Amygdala (tissue), 56 donors: ENCODE measurements at places on chromosomes 1 and 21.
A peak's percentile ranks its signal among the peaks of the same experiment; 100 is the strongest.

DNA sequence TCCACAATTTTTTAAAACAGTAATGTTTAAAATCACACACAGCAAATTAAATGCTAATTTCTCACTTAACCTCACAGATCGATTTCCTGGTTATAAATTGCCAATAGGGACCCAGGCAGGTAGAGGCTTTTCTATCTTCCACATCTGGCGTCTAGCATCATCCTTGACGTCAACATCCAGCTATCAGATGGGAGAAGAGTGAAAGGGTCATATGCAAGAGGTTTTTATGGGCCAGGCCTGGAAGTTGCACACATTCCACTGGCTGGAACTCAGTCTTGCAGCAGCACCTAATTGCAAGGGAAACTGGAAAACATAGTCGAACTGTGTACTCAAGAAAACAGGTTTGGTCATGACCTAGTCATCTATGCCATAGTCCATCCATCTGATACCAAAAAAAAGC lies 6.0 kb upstream of the EEIG2 start:
- DNase-seq, result no peak

- no peak for DNase-seq
These were observed 41.7 kb downstream of the PKP1 start for GRCh38 chr1:201324821-201325677.

DNA sequence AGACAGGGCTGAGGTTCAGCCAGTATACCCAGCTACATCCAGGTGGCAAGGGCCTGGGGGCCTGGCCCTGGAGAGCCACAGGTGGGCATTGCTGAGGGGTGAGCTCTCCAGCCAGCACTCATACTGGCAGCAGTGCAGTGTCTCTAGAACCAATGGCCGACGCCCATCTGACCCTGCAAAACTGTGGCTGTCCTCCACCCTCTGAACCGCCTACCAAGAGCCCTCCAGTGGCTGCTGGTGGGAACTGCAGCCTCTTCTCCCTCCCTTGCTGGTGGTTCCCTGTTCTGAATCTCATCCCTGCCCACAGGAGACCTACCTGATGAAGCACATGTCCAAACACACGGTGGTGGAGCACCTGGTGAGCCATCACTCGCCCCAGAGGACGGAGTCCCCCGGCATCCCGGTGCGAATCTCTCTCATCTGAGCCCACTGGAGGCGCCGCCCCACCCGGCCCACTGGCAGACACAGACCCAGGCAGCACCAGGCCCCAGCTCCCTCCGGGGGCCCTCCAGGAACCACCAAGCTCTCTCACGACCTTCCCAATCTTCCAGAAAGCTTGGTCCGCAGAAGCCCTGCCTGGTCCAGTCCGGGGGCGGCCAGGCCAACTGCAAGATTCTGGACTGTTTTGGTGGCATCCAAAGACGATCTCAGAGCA lies 22.1 kb downstream of the A3GALT2 start:
- DNase-seq, result no peak

GRCh38 chr1:208184966-208185654 lies 59.1 kb downstream of the PLXNA2 start:
- no peak for DNase-seq

- DNase-seq, result no peak
These were observed 12.9 kb upstream of the GJA5 start for GRCh38 chr1:147773215-147773715.

GRCh38 chr1:93839307-93839706 lies 39.7 kb downstream of the DNTTIP2 start:
- DNase-seq, result no peak

- DNase-seq, result no peak
These were observed 1.0 kb downstream of the TMEM61 start for GRCh38 chr1:54981466-54981865.

GRCh38 chr1:37034121-37035013 lies at the start of gene GRIK3:
GRIK3 (minus strand) TSS chr1:37034515; CDS start chr1:37034108, 407 bp downstream.
- DNase-seq, result no peak

- DNase-seq, result no peak
These were observed 157.2 kb downstream of the KIF26B start for GRCh38 chr1:245311887-245312536.

GRCh38 chr1:147723691-147724323 lies 36.6 kb downstream of the GJA5 start:
- DNase-seq, result peak; percentile 0

DNA sequence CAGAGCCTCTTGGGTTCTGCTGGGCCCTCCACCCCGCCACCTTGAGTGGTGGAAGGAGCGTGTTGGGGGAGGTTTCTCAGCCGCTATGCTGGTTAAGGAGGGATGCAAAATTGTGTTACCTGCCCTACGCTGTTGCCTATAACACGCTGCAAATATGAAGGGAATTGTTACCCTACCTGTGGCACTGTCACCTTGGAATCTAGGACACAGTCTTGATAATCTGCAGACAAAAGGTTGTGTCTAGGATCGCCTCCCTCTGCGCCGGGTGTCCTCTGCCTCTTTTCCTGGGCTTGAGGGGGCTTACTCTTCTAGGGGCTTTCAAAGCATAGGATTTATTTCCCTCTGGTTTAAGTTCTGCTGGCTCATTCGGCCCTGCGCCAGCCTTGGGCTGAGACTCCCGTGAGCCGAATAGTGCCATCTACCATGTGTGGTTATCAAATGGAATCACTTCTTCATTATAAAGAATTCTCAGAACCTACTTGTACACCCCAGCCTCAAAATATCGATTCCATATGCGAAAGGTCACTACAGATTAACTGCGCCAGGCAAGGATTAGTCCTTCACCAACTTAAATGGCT lies 697 bp downstream of the SLC22A15 start:
- peak; percentile 25 for DNase-seq

- no peak for DNase-seq
These were observed 9.1 kb upstream of the SCYL3 start for GRCh38 chr1:169902751-169903150.

DNA sequence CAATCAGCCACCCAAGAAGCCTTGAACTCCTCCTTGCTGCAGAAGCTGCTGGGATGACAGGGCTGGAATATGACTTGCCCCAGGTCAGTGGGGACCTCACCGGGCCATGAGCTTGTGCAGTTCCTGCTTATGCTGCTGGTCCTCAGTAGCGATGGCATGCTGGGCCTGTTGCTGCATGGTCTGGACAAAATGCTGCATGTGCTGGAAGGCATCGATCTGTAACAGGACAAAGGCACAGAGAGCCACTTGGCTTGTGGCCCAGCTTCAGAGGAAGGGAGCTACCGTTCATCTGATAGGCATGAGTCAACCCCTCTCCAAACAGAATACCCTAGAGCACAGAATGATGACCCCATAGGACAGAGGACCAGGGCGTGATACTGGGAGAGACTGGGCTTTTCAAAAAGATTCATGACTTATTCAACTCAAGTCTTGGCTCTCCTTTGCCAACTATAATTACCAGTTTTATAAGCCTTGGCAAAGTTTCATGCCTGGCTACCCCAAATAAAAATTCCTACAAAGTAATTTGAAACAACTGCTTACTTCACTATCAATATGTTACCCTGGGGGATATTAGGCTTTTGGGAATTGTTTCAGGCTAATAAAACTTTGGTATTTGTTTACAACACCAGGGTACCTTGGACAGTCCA lies 34.7 kb upstream of the EXOSC10 start:
- DNase-seq, result no peak

GRCh38 chr1:62870148-62870547 lies 86.2 kb downstream of the ATG4C start:
- DNase-seq, result no peak

DNA sequence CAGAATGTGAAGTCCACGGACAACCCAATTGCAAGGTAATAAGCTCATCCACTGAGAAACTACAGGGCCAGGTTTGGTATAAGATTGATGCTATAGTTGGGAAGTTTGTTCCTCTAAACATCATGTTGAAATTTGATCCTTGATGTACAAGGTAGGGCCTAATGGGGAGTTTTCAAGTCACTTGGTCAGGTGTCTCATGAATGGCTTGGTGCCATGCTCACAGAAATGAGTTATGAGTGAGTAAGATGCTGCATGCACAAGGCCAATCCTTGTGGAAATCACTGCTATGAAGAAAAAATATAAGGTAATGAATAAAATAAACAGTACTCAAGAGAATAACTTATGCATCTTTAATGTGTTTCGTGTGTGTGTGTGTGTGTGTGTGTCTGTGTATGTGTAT lies 1891.2 kb downstream of the NCAM2 start:
- DNase-seq, result no peak

DNA sequence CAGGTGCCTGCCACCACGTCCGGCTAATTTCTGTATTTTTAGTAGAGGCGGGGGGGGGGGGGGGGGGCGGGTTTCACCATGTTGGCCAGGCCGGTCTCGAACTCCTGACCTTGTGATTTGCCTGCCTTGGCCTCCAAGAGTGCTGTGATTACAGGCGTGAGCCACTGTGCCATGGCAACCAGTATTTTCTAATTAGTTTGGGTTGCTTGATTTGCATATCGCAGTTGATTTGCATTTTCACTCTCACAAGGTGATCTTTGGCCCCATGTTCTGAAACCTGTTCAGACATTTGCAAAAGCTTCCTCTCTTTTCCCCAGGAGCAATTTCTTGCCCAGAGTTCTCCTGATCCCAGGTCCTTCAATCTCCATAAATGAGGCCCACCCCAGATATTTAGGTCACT lies 1.7 kb downstream of the TOR3A start:
- no peak for DNase-seq

GRCh38 chr1:5564578-5565257 lies 427.5 kb downstream of the NPHP4 start:
- DNase-seq, result no peak

GRCh38 chr1:41282679-41283317 lies 40.7 kb upstream of the SCMH1 start:
- DNase-seq, result no peak

DNA sequence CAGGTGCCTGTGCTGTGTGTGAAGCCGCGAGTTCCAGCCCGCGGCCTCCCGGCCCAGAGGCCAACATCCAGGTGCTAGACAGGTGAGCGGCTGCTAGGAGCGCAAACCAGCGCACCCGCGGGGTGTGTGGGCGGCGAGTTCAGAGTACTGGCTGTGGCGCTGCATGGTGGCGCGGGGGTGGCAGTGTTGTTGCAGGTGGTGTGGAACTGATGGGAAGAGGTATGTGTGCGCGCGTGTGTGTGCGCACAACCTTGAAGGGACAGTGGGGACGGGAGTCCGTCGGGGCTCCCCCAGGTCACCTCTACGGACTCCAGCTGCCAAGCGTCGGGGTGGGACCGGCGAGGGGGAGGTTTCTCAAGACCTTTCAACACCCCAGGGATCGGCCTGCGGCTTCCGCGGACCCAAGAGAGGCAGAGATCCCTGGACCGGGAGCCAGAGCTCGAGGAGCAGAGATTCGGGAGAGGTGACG lies 433 bp upstream of the DMBX1 start:
- DNase-seq, result no peak

GRCh38 chr1:62318756-62319544 lies at the start of gene KANK4:
KANK4 (minus strand) TSS chr1:62319434; CDS start chr1:62281564, 37,870 bp downstream.
- no peak for DNase-seq

GRCh38 chr1:14809191-14809981 lies 210.9 kb downstream of the KAZN start:
- no peak for DNase-seq

- DNase-seq, result no peak
These were observed 110.7 kb upstream of the KIAA0040 start for GRCh38 chr1:175303201-175303707.

GRCh38 chr1:156428746-156429288 lies 59.8 kb downstream of the RHBG start:
- no peak for DNase-seq

DNA sequence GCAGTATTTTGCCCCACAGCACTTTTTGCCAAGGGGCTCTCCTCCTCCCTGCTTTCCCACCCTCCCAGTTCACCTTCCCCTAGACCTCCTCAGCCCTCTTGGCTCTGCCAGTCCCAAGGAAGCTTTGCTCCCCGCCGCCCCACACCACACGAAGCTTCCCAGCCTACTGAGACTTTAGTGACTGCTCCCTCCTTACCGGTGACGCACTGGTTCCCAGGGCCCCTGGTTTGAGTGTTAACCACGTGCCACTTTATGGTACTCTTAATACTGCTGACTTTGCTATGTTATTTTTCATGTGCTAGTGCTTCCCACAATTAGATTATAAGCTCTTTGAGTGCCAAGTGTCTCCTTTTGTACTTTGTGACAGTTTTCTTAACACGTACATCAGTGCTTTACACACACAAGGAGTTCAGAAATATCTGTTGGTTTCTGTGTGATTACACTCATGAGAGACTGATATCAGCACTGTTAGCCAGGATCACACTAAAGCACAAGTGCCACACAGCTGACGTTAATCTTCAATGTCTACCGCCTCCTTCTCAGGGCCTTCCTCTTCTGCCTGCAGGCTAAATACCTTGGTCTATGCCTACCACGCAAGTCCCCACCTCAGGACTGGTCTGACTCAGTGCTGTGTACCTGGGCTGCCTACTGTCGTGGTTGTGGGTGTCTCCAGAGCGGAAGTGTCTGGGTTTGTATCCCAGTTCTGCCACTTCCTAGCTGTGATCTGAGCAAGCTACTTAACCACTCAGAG lies 61.0 kb downstream of the DNTTIP2 start:
- no peak for DNase-seq

DNA sequence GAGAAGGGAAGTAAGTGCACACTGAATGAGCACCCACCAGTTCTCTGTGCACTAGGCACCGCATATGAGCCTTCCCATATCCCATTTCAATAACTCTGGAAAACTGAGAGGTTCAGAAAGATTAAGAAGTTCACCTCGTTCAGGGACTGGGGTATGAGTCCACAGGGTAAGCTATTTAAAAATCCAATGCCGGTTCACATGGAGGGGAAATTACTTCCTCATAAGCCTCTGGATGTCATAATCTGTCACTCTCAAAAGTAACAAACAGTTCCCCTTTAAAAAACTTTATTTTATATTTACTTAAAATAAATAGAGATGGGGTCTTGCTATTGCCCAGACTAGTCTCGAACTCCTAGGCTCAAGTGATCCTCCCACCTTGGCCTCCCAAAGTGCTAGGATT lies 1.9 kb downstream of the OR2B11 start:
- no peak for DNase-seq

- no peak for DNase-seq
These were observed 15.5 kb downstream of the TEX38 start for GRCh38 chr1:46687093-46687659.

DNA sequence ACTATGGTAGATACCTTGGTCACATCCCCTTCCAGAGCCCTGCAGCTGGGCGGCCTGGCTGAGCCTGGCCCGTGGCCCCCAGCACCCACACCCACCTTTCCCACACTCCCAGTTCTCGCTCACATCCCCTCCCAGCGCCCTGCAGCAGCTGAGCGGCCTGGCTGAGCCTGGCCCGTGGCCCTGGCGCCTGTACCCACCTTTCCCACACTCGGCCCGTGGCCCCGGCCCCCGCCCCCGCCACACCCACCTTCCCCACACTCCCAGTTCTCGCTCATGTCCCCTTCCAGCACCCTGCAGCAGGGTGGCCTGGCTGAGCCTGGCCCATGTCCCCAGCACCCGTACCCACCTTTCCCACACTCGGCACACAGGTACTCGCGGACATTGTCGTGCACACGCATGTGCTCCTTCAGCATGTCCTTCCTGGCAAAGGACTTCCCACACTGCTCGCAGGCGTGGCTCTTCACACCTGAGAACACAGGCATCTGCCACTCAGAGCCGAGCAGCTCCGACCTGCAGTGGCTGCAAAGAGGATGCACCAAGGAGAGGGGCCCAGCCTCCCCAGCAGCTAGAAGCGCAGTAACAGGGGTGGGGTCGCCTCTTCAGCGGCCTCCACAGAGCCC lies 52.5 kb upstream of the RIPK4 start:
- DNase-seq, result no peak
